ENCODE measurements at places on chromosomes 2 and 18.

DNA sequence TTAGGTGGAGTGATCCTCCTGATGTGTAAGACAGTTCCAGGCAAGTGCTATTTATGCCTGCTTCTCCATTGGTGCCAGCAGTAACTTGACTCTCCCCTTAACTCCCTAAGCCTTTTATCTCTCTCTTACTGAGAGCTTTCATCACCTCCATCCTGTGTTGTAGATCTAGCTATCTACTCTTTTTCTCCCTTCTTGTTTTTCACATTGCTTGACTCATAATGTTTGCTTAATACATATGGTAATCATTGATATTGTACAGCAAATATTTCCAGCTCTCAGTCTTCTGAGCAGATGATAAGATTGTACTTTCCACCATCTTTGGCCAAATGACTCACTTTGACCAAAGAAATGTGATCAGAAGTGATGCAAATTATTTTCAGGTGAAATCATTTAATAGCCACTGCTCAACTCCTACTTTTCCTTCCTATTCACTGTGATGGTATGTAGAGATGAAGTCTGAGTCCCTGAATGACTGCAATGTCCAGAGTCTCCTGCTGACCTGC lies 165.0 kb downstream of the PLCL1 start:
- peak; percentile 86 for ATAC-seq

- ATAC-seq, result no peak
Observed at GRCh38 chr18:75109819-75110218, 99.1 kb downstream of the PTGR3 start.

GRCh38 chr18:59382383-59382782 lies 23.3 kb upstream of the LMAN1 start:
- no peak for ATAC-seq

GRCh38 chr18:74895686-74896085 lies 298.0 kb downstream of the ZNF407 start:
- ATAC-seq, result peak; percentile 43

- no peak for ATAC-seq
Observed at GRCh38 chr2:233544200-233544610, 22.4 kb downstream of the USP40 start.
